Muscle of leg (tissue), 16 donors: ENCODE measurements at places on chromosomes 12 and 14. TPM values are rescaled to one million over a fixed set of nuclear protein-coding genes. Genes with fewer than 3 reads are reported as not detected.

The DEPDC4 gene
- total RNA-seq, result 1.6 TPM

The ASCL1 gene
- total RNA-seq, result 0.04 TPM

The GNPTAB gene
- 13.4 TPM for total RNA-seq

The OAS1 gene
- 3.6 TPM for total RNA-seq

- peaks cover 16% of the 10 kb centered on the region for H3K36me3 ChIP-seq
- DNase-seq, result peak; percentile 32
- H3K27ac ChIP-seq, result no peak overlapping the region
- H3K27me3 ChIP-seq, result no peaks in the 10 kb centered on the region
These were observed 556 bp downstream of the PHETA1 start for GRCh38 chr12:111368291-111368787.

- DNase-seq, result peak; percentile 67
- H3K4me1 ChIP-seq, result peaks cover 44% of the 10 kb centered on the region
- H3K36me3 ChIP-seq, result peaks cover 50% of the 10 kb centered on the region
- H3K27me3 ChIP-seq, result peaks cover 16% of the 10 kb centered on the region
These were observed at the start of gene DTX3 for GRCh38 chr12:57604454-57604991. Gene DTX3, plus strand, starts transcription at chr12:57604824. Its CDS starts 1,694 bp downstream, at chr12:57606518.

DNA sequence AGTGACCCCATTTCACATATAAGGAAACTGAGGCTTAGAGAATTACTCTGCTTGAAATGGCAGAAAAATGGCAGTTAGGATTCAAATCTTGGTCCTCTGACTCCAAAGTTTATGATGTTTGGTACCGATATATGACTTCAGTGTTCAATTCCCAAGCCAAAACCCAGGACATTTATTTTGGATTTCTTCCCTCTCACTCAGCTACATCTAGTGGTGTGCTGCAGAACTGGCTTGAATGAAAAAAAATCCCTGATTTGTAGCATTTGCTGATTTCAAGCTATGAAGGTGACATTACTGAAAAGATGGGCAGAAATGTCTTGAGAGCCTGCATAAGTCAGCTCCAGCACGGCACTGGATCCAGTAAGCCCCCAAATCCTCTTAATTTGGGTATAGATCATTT lies 106.4 kb downstream of the EFCAB11 start:
- no peaks in the 10 kb centered on the region for H3K36me3 ChIP-seq
- H3K4me3 ChIP-seq, result no peak overlapping the region
- peaks cover 7% of the 10 kb centered on the region for H3K4me1 ChIP-seq

GRCh38 chr14:67285876-67286452 lies 44.7 kb downstream of the PALS1 start:
- peak; percentile 63 for DNase-seq
- no peaks in the 10 kb centered on the region for H3K27me3 ChIP-seq
- H3K27ac ChIP-seq, result no peak overlapping the region
- H3K36me3 ChIP-seq, result no peaks in the 10 kb centered on the region
- no peaks in the 10 kb centered on the region for H3K4me1 ChIP-seq

- peaks cover 8% of the 10 kb centered on the region for H3K4me1 ChIP-seq
- no peaks in the 10 kb centered on the region for H3K36me3 ChIP-seq
- peak within 1 kb of the TSS; percentile 60 for H3K4me3 ChIP-seq
- peaks cover 9% of the 10 kb centered on the region for H3K27me3 ChIP-seq
- DNase-seq, result peak; percentile 77
These were observed at the start of gene PKP2 for GRCh38 chr12:32896432-32897280. Gene PKP2, minus strand, starts transcription at chr12:32896777. Its CDS starts 46 bp downstream, at chr12:32896731.

GRCh38 chr14:77007975-77008421 lies 20.5 kb downstream of the IRF2BPL start:
- H3K27ac ChIP-seq, result no peak overlapping the region
- no peaks in the 10 kb centered on the region for H3K27me3 ChIP-seq
- no peak overlapping the region for H3K4me3 ChIP-seq
- DNase-seq, result no peak
- H3K4me1 ChIP-seq, result peaks cover 40% of the 10 kb centered on the region
- no peaks in the 10 kb centered on the region for H3K36me3 ChIP-seq

GRCh38 chr14:102849526-102850379 lies 72.5 kb downstream of the TRAF3 start:
- H3K27me3 ChIP-seq, result no peaks in the 10 kb centered on the region
- peaks cover 10% of the 10 kb centered on the region for H3K4me1 ChIP-seq
- DNase-seq, result peak; percentile 44
- H3K27ac ChIP-seq, result peak overlapping the region; percentile 69
- no peaks in the 10 kb centered on the region for H3K36me3 ChIP-seq
- H3K4me3 ChIP-seq, result no peak overlapping the region

GRCh38 chr12:89461190-89461589 lies 63.4 kb downstream of the GALNT4 start:
- no peaks in the 10 kb centered on the region for H3K4me1 ChIP-seq
- no peak for DNase-seq
- no peak overlapping the region for H3K4me3 ChIP-seq
- no peaks in the 10 kb centered on the region for H3K36me3 ChIP-seq

DNA sequence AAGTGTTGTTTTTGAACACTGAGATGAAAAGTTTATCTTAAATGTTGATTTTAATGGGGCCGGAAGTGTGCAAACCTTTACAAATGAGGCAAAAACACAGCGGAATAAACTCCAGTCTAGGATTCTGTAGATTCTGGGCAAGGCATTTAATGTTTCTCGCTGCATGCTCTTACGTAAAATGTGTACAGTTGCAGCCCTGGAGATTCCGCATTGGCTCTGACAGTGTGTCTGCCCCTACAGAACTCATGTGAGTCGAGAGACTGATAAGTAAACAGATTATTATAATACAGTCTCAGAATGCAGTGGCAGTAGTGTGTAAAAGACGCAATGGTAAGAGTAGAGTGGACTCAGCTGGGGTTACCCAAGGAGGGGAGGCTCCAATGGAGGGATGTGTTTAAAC lies 33.6 kb downstream of the LRRK2 start:
- DNase-seq, result no peak
- no peaks in the 10 kb centered on the region for H3K36me3 ChIP-seq
- H3K27ac ChIP-seq, result no peak overlapping the region
- H3K27me3 ChIP-seq, result no peaks in the 10 kb centered on the region
- H3K4me3 ChIP-seq, result no peak overlapping the region

DNA sequence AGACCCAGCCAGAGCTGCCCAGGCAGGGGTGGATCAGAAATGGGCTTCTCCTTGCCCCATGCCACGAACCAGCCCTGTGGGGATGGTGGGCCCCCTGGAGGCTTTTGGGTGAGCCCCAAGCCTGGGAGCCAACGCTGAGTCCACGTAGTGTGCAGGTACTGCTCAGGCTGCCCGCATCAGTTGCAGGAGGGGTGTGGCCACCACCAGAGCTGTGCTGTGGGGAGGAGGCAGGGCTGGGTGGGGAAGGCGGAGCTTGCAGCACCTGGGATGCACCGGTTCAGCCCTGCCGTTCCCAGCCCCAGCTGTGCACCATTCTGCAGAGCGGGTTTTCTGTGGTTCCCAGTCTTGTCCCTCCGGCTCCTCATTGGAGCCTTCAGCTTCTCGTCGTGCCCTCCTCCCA lies 36.3 kb downstream of the IL31 start:
- no peaks in the 10 kb centered on the region for H3K27me3 ChIP-seq
- no peak for DNase-seq
- H3K27ac ChIP-seq, result no peak overlapping the region
- H3K4me3 ChIP-seq, result no peak overlapping the region
- H3K36me3 ChIP-seq, result peaks cover 80% of the 10 kb centered on the region
- H3K4me1 ChIP-seq, result peaks cover 9% of the 10 kb centered on the region
